GM13976 (cell line): ENCODE measurements at places on chromosomes 13 and 19.

- no peak for DNase-seq
Measured at GRCh38 chr13:79867254-79867653, 386.3 kb downstream of the NDFIP2 start.

DNA sequence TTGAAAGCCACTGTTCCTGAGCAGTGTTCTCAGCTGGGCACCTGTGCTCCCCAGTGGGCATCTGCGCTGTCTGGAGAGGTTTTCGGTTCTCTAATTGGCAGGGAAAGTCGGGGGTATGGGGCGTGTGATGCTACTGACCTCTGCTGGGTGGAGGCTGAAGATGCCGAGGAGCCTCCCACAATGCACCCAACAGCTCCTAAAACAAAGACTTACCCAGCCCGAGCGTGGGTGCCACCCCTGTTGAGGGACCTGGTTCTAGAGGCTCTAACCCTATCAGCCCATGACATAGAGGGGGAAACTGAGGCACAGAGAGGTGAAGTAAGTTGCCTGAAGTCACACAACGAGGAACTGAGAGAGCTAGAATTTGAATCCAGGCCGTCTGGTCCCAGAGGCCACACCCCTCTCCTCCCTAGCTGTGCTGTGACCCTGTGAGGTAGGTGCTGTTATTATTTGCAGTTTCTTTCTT is 2.3 kb downstream of the SPACA4 start:
- DNase-seq = peak; percentile 83

DNA sequence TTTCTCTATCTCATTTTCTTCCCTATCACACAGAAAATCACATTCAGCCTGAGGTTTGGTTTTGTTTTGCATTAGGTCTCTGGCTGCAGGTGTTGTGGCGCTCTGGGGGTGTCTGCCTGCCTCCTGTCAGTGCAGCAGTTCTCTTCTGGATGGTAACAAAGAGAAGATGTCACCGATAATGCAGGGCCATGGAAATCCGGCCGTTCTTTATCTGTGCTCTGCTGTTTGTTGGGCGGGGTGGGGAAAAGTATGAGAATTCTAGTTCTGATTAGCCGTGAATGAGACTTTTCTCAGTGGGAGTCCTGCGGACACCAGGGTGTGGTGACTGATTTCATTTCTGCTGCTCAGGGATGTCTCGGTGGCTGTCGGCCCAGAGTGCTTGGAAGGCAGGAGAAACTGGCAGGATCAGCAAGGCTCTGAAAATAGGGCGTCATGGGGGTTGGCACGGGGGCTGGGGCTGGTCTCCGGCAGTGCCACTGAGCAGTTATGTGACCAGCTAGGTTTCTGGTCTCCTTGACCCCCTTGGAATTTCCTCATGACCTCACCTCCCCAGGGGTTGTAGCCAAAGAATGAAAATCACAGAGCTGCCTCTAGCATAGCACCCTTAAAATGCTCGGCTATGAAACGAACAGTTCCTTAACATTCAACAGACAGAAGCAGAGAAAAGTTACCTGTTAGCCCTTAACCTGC is 5.0 kb downstream of the RNF113B start:
- no peak for DNase-seq

DNA sequence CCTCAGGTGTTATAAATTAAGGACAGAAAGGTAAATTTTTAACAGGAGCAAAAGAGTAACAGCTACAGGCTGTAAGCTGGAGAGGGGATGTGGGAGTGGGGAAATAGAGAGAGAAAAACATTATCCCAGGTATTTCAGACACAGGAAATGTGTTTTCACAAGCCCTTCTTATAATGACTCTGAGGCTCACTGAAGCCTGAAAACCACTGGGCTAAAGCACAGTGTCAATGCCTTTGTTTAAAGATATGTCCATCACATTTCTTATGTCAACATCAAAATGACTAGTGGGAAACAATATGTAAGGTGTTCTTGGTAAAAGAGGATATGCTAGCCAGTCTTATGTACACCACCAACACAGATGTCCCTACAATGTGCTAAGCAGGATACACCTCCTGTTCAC is 365.9 kb downstream of the FGF14 start:
- DNase-seq = no peak

GRCh38 chr13:106089261-106089980 is 446.0 kb downstream of the EFNB2 start:
- no peak for DNase-seq

- DNase-seq = no peak
Measured at GRCh38 chr13:37141011-37141410, 35.5 kb upstream of the CSNK1A1L start.

GRCh38 chr13:100069278-100069677 is 19.6 kb upstream of the PCCA start:
- no peak for DNase-seq

DNA sequence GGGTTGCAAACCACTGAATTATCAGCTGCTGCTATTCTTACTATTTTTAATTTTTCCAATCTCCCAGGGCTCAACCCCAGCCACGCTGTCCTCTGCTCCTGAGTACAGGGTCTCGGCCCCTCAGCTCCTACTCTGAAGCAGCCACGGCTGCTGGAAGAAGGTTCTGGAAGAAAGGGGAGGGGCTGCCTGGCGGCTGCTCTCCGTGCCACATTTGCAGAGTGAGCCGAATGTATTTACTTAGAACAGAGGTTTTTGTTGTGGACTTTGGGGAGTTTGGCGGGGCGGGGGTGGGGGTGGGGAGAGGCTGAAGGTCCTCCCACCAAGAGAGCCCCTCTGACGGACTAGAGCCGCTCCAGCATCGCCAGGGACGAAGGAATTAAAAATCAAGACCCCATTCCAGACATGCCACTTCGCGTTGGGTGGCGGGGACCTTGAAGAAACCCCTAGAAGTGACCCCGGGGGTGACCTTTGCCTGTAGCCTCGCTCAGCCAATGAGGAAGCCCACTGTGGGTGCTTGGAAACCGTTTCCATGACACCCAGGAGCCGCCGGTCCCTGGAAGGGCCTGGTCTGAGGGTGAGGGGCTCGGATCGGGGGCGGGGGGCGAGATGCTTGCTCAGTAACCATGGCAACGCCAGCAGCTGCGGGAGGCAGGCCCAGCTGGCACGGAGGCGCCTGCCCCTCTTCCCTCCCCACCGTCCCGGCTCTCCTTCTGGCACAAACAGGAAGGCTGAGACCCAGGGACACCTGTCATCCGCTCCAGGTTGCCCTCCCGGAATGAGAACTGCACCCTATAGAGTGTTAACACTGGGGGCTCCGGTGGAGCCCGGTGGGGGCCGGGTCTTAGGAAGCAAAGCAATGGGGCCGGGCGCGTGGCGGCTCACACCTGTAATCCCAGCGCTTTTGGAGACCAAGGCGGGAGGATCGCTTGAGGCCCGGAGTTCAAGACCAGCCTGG is 54.2 kb upstream of the PTPRS start:
- DNase-seq = no peak

GRCh38 chr19:570251-570686 is 2.1 kb upstream of the BSG start:
- DNase-seq = no peak

- no peak for DNase-seq
Measured at GRCh38 chr19:46369817-46370216, 22.9 kb downstream of the PPP5C start.

GRCh38 chr13:97267418-97268059 is 45.4 kb downstream of the MBNL2 start:
- DNase-seq = no peak

- DNase-seq = no peak
Measured at GRCh38 chr19:1884291-1884718, 991 bp downstream of the ABHD17A start.

- DNase-seq = no peak
Measured at GRCh38 chr13:74929436-74929835, 552.5 kb downstream of the TBC1D4 start.

GRCh38 chr19:29666578-29667386 is 1.5 kb downstream of the PLEKHF1 start:
- DNase-seq = no peak

DNA sequence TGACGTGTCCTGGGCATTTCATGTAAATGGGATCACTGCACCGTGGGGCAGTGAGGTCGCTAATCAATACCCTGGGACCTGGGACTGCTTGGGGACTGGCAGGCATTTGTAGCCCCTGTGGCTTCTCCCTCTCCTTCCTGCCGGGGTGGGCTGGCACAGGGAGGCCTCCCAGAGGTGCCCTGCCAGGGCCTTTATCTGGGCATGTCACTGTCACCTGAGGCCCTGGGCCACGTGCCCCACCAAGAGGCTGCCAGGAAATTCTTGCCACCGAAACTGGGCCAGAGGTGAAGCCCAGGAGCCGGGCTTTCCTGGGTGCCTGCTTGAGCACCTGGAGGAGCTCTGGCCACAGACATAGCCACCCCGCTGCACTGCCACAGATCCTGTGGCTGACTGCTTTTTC is 1.8 kb upstream of the NMRK2 start:
- no peak for DNase-seq

GRCh38 chr19:17419154-17419620 is 660 bp upstream of the MVB12A start:
- no peak for DNase-seq

GRCh38 chr13:23969647-23970046 is 72.3 kb upstream of the C1QTNF9B start:
- no peak for DNase-seq

GRCh38 chr19:7393459-7393858 is 44.7 kb downstream of the ARHGEF18 start:
- DNase-seq = no peak

DNA sequence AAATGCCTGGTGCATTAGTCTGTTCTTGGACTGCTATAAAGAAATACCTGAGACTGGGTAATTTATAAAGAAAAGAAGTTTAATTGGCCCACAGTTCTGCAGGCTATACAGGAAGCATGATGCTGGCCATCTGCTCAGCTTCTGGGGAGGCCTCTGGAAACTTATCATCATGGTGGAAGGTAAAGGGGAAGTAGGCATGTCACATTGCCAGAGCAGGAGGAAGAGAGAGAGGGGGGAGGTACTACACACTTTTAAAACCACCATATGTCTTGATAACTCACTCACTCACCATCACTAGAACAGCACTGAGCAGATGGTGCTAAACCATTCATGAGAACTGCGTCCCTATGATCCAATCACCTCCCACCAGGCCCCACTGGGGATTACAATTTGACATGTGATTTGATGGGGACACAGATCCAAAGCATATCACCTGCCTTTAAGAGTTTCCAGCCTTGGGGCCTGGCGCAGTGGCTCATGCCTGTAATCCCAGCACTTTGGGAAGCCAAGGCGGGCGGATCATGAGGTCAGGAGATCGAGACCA is 219.0 kb downstream of the KATNAL1 start:
- no peak for DNase-seq

- no peak for DNase-seq
Measured at GRCh38 chr13:37144661-37145060, 39.2 kb upstream of the CSNK1A1L start.

- DNase-seq = no peak
Measured at GRCh38 chr19:51749979-51750378, 1.7 kb downstream of the FPR1 start.

GRCh38 chr13:64810750-64811149 is 2419.4 kb downstream of the PCDH9 start:
- no peak for DNase-seq

DNA sequence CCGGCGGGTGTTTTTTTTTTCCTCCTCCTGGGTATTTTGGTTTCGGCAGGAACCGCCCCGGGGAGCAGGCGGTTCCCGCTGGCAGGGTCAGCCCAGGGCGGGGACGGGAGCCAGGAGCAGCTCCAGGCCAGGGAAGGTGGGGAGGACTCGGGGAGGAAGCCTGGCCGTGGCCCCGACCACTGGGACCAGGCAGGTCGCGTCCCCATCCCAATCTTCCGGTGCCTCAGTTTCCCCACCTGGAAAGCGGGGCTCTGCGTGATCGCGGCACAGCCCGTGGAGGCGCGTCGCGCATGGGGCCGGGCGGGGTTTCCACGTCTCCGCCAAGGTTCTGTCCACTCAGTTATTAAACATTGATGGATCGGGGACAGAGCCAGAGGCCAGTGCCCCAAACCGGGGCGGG is 34.8 kb downstream of the IL12RB1 start:
- DNase-seq = no peak

DNA sequence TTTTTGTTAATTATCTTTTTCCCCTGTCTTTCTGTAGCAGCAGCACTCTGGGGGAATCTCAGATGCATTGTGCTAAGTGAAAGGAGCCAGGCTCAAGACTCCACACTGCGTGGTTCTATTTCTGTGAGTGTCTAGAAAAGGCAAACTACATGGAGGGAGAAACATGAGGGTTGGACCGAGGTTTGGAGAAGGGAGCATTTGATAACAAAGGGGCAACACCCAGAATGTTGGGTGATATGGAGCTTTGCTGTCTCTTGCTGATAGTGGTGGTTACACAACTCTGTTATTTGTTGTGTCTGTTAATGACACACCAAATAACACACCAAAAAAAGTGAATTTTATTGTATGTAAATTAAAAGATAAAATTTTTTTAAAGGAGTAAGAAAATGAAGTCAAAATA is 107.8 kb downstream of the COL4A2 start:
- DNase-seq = no peak

- DNase-seq = no peak
Measured at GRCh38 chr13:52677823-52678222, 25.2 kb downstream of the SUGT1 start.

- peak; percentile 80 for DNase-seq
Measured at GRCh38 chr19:45952686-45953505, 20.8 kb downstream of the NOVA2 start.
